NCI-H1694 (cell line): ENCODE measurements at places on chromosomes 4 and X.
A peak's percentile ranks its signal among the peaks of the same experiment; 100 is the strongest.

DNA sequence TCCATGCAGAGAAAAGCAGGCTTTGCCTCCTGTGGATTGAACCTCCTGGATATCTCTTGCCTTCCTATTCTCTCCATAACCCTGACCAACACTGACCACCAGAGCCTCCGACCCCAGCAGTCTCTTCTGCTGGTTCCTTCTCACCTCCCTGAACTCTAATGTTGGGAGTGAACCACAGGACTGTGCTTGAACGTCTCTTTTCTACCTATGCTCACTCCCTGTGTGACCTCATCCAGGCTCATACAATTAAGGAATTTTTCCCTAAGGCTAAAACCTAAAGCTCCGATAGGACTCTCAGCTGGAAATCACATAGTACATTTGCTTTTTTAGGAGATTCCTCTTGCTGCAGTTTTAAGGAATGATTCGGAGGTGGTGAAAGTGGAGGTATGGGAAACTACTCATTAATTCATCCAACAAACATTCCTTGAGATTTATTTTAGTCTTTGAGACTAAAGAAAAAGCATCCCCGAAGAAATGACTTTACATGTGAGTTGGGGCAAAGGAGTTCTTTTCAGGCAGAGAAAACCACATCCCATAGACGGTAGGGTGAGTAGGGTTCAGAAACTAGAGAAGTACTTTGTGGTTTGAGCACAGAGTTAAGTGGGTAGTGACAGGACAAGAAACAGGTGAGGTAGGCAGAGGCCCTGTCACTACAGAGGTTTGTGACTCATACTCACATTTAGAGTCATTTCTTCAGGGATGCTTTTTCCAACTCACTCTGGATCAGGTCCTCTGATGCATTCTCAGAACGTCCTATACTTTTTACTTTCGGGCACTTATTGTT lies 30.8 kb downstream of the NDNF start:
- DNase-seq, result no peak

DNA sequence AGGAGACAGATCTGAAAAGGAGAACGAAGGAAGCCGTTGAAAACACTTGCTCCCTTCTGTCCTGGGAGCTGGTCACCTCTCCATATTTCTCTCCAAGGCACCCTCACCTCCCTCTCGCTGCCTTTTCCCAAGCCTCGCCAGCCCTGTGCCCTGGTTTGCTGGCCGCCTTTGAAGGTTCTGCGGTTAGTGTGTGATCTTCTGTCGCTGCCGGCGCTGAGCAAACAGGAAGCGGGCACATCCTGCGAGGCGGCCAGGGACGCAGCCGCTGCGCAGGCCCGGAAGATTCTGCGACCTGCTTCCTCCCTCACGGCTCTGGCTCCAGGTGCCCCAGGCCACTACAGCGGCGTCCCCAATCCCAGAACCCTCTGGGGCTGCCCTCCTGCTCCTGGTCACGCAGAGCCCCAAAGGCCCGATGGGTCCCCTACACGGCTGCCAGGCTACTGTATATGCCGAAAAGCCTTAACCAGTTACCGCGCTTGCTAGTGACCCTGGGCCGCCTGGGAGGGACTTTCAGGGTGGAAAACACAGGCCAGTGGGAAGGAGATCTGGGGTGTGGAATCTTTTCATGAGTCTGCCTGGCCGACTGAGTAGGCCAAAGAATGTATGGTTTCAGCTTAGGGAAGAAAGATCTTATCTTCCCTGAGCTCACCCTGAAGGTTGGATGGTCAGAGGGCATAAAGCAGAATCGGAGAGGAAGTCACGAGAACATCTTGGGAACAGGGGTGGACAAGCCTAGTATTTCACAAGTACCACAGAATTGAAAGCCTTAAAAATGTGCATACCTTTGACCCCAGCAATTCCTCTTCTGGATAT lies 2.3 kb upstream of the SASH3 start:
- DNase-seq, result no peak

GRCh38 chrX:16444353-16444752 lies 205.6 kb upstream of the S100G start:
- no peak for DNase-seq

GRCh38 chr4:73311428-73311827 lies 52.8 kb upstream of the ANKRD17 start:
- DNase-seq, result peak; percentile 16

GRCh38 chr4:48998440-48998839 lies 12.4 kb downstream of the CWH43 start:
- no peak for DNase-seq

GRCh38 chr4:62087706-62088105 lies 887.6 kb downstream of the ADGRL3 start:
- no peak for DNase-seq

- no peak for DNase-seq
Observed at GRCh38 chr4:107519053-107519452, 201.0 kb downstream of the PAPSS1 start.
